ENCODE measurements at places on chromosomes 2 and 18.

DNA sequence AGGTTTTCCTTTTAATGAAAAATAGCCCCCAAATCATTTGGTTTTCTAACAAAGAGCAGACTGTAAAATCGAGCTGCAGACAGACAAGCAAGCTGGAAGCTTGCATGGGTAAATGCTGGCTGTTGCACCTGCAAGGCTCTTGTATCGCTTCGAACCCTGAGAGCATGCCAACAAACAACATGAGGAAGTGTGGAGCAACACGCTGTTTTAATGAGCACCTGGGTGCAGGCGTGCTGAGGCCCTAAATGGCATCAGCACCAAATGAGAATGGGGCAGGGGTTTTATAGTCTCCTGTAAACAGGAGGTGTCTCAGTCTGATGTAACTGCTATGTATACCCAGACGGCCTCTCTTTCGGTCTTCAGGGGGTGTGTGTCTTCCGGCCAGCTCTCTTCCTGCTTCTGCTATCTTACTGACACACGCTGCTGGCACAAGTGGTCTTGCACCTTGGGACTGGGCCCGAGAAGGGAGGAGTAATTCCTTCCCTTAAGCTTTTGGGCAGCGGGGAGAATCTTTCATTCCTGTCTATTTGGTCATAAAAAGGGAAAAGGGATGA lies 31.9 kb upstream of the CDH2 start:
- no peak for DNase-seq

DNA sequence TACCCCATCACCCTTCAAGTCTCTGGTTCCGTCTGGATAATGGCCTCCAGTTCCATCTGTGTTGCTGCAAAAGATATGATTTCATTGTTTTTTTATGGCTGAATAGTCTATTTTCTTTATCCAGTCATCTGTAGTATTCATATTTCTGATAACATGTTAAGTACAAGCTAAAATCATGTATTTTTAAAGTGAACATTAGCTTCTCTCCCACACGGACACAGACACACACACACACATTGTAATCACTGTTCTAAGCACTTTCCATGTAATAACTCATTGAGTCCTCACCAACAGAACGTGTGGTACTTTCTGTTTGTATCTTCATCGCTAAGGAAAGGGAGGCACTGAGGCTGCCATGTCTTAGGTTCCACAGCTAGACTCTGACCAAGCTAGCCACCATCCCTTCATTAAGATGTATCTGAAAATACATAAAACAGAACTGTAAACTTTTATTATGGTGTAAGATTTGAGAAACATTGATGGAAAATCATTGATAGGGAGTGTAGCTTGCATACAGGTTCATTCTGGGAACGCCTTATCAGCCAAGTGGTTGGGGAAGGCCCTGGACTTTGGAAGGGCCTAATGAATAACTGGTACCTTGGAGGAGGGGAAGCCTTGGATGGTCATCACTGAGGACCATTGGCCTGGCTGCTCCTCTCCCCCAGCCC lies 8.1 kb downstream of the NCK2 start:
- DNase-seq = no peak

DNA sequence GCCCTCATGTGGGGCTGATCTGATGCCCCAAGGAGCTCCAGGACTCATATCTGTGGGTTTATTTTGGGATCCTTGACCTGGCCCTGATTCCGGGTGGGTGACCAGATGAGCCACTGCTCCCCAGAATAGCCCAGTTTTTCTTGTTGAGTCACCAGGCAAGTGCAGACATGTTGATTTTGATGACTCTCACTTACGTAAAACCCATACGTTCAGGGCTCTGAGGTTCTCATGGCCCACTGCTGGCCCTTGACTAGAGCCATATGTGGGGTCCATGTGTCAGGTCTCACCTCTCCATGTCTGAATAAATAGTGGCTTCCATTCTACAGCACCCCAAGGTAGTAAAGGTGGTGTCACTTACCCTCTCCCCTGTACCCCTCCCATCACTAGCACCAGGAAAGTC lies 41.9 kb downstream of the CDC42EP3 start:
- no peak for DNase-seq

DNA sequence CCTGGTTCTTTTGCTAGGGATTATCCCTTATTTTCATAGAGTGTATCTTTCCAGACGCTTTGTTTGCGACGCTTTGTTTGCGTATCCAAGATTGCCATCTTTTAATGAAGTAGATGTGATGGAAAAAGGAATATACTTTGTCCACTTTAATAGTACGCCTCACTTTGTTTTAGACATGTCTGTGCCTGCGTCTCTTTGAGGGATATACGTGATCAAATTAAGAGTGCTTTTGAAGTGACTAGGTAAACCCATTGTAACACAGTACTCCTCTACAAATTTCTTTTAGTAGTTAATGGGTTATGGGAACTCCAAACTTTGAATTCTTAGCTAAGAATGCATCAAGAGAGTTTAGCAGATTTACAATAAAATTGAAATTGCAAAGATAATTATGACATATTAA lies 27.9 kb downstream of the ACSL3 start:
- no peak for DNase-seq
